Lung (tissue), 17 donors: ENCODE measurements at places on chromosomes 4 and X. TPM values are rescaled to one million over a fixed set of nuclear protein-coding genes. Genes with fewer than 3 reads are reported as not detected.

PABPC4L gene
- total RNA-seq, result 0.67 TPM

DNA sequence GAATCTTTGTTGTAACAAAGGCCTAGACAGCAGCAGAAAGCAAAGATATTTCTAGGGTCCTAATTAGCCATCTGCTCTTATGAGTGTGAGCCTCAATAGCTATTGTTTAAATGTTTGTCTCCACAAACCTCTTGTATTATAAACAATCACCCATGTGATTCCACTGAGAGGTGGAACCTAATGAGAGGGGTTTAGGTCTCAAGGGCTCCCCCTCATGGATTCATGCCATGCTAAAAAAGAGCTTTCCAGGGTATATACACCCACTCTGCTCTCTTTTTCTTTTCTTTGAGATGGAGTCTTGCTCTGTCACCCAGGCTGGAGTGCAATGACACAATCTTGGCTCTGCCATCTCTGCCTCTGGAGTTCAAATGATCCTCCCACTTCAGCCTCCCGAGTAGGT lies 42.1 kb downstream of the TRIM61 start:
- no peaks in the 10 kb centered on the region for H3K4me1 ChIP-seq
- H3K27me3 ChIP-seq, result no peaks in the 10 kb centered on the region
- H3K4me3 ChIP-seq, result no peak overlapping the region
- DNase-seq, result no peak
- H3K27ac ChIP-seq, result no peak overlapping the region
- no peaks in the 10 kb centered on the region for H3K36me3 ChIP-seq

FAM133A gene
- not detected for total RNA-seq

- H3K4me1 ChIP-seq, result no peaks in the 10 kb centered on the region
- no peaks in the 10 kb centered on the region for H3K27me3 ChIP-seq
- no peak overlapping the region for H3K4me3 ChIP-seq
These were observed 50.0 kb downstream of the GALNT7 start for GRCh38 chr4:173218411-173219125.

- no peaks in the 10 kb centered on the region for H3K27me3 ChIP-seq
- DNase-seq, result no peak
- no peak overlapping the region for H3K27ac ChIP-seq
- peaks cover 3% of the 10 kb centered on the region for H3K36me3 ChIP-seq
- H3K4me3 ChIP-seq, result no peak overlapping the region
- H3K4me1 ChIP-seq, result peaks cover 3% of the 10 kb centered on the region
These were observed 43.5 kb downstream of the CLOCK start for GRCh38 chr4:55503169-55503568.

- H3K27ac ChIP-seq, result no peak overlapping the region
- DNase-seq, result no peak
- peaks cover 4% of the 10 kb centered on the region for H3K4me1 ChIP-seq
- no peak overlapping the region for H3K4me3 ChIP-seq
- H3K27me3 ChIP-seq, result no peaks in the 10 kb centered on the region
- no peaks in the 10 kb centered on the region for H3K36me3 ChIP-seq
These were observed 249.1 kb upstream of the BMP3 start for GRCh38 chr4:80781431-80781830.

DNA sequence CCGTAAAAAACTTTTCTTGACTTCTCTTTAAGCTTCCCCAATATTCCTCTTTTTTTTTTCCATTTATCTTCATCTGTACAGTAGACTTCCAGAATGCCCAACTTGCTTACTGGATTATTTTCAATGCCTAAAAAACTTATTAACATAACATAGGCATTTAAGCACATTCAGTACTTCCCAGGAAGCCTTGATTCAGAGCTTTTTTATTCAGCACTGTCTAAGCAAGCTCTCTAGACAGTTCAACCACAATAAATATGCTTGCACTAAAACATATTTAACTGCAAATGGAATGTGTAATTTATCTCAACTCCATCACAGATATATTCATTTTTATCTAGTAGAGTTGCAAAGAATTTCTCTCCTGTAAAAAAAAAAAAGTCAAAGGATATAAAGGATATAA lies 997.8 kb downstream of the ARAP2 start:
- no peak overlapping the region for H3K4me3 ChIP-seq
- no peaks in the 10 kb centered on the region for H3K36me3 ChIP-seq
- DNase-seq, result no peak
- H3K4me1 ChIP-seq, result no peaks in the 10 kb centered on the region

- peaks cover 19% of the 10 kb centered on the region for H3K27me3 ChIP-seq
- no peaks in the 10 kb centered on the region for H3K4me1 ChIP-seq
- no peak for DNase-seq
- no peak overlapping the region for H3K27ac ChIP-seq
These were observed 132.0 kb downstream of the CPZ start for GRCh38 chr4:8724436-8725070.

DNA sequence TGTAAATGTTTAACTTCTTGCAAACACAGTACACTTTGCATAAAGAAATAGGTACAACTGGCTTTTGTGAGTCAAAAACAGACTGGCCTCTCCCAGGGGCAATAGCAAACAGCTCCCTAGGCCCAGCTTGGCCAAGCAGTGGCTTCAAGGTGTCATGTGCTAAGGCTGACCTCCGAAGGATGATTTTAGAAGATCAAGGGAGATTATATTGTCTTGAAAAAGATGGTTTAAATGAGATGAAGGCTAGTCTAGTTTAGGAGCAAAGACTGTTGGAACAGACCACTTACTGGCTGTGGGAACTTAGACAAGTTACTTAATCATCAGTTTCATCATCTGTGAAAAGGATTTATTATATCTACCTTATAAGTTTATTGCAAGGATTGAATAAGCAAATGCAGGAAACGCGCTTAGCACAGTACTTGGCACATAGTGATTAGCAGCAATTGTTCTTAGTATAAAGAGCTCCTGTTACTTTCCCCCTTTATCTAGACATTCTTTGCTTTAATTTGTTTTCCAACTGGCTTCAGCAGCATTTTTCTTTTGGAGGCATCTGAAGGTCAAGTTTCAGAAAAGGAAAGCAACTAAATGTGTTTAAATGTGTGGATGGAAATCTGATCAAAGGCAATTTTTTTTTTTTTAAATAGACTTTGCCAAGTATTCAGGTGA lies 17.2 kb downstream of the ANXA3 start:
- H3K27me3 ChIP-seq, result no peaks in the 10 kb centered on the region
- peaks cover 4% of the 10 kb centered on the region for H3K36me3 ChIP-seq
- H3K4me1 ChIP-seq, result peaks cover 10% of the 10 kb centered on the region
- DNase-seq, result peak; percentile 41
- H3K4me3 ChIP-seq, result no peak overlapping the region
